Stimulated activated CD4-positive, alpha-beta T cell treated with anti-CD3 and anti-CD28 coated beads, Interleukin-2, amount 100 ng/mL, for 4 hours (primary cell): ENCODE measurements at places on chromosomes 12 and 14.

GRCh38 chr14:61119006-61119405 lies 138.0 kb downstream of the SLC38A6 start:
- DNase-seq: no peak

- DNase-seq: no peak
Measured at GRCh38 chr14:74389980-74390379, 36.0 kb downstream of the SYNDIG1L start.

DNA sequence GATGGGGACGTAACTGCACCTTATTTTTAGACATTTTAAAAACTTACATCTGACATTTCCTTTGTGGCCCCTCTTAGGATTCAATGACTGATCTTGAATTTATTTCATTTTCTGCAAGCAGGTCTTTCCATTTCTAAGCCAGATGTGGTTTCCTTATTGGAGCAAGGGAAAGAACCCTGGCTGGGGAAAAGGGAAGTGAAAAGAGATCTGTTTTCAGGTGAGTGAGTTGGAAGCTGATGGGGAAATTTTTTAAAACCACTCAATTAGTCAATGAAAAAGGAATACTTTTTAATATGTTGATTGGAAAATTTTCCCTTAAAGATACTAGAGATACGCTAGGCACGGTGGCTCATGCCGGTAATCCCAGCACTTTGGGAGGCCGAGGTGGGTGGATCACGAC lies 2.6 kb downstream of the ZNF140 start:
- no peak for DNase-seq

- no peak for DNase-seq
Measured at GRCh38 chr12:50353869-50354593, 42.4 kb downstream of the FAM186A start.

DNA sequence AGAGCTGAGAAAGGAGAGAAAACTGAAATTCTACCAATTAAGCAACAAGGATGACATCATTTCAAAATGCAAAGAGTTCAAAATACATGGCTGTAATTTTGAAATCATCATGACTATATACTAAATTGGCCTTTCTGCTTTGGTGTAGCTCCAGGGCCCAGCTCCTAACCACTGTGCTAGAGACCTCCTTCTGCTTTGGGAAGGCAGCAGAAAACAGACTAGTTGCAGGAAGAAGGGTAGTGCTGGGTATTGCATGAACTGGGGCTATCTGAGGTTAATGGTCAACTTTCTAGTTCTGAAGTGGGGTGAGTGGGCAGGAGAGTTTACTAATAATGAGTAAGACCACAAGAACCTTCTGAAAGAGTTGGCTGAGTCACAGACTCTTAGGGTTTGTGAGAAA lies 66.2 kb downstream of the PTGER2 start:
- DNase-seq: no peak

- no peak for DNase-seq
Measured at GRCh38 chr14:77151918-77152588, 10.5 kb upstream of the ZDHHC22 start.

- DNase-seq: no peak
Measured at GRCh38 chr14:26255213-26255612, 342.6 kb downstream of the NOVA1 start.

DNA sequence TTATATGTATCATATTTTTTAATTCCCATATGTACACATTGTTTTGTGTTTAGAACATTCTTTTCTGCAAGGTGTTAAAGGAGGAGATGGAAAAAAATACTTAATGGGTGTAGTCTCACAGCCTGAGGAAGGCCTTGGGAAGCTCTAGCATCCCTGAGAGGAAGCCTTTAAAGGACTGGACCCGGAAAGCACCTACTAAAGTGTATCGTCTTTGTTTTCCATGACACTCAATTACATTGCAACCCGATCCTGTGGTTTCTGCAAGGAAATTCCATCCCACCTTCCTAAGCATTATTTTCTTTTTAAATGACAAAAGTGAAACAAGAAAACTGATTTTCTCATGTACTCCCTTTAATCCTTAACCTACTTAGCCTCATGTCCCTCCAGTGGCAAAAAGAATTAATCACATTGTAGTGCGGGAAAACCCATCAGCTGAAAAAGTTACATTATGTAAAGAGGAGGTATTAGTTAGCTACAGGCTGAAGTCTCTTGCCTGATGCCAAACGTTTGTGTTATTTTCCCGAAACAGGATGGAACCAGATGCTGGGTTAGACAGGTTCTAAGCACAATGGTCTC lies 147.8 kb upstream of the CPSF6 start:
- no peak for DNase-seq

- no peak for DNase-seq
Measured at GRCh38 chr12:109998241-109998903, 858 bp upstream of the ANKRD13A start.

DNA sequence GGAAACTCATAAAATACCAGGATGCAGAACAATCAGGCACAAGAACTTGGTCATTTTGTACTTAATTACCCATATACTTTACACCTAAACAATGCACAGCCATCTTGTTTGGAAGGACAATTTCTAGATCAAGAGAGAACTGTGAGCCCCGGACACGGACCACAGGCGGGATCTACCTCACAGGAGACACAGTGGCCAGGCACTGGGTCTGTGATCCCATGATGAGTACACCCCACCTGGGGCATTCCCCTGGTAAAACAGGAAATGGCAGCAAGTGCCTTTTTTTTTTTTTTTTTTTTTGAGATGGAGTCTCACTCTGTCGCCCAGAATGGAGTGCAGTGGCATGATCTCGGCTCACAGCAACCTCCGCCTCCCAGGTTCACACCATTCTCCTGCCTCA lies 15.2 kb downstream of the GOLGA3 start:
- no peak for DNase-seq

- no peak for DNase-seq
Measured at GRCh38 chr12:112381406-112381882, 787 bp downstream of the HECTD4 start.

- DNase-seq: no peak
Measured at GRCh38 chr12:2125651-2126522, 73.1 kb downstream of the CACNA1C start.

GRCh38 chr14:49250109-49250508 lies 336.1 kb downstream of the RPS29 start:
- no peak for DNase-seq

DNA sequence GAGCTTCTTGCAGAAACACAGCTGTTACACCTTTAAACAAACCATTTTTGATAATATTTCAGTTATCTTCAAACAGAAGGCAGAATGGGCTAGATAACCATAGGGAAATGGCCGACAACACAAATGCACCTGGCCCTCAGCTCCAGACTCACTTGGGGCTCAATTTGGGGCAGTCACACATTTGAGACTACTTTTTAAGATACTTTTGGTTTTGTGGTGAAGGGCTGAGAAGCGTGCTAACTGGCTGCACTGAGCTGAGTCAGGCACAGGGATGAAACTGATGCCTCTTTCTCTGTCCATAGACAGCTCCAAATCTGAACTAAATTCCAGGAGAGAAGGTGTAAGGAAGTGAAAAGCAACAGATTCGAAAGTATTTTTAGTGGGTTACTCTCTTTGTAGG lies 18.5 kb upstream of the GRIP1 start:
- DNase-seq: no peak

DNA sequence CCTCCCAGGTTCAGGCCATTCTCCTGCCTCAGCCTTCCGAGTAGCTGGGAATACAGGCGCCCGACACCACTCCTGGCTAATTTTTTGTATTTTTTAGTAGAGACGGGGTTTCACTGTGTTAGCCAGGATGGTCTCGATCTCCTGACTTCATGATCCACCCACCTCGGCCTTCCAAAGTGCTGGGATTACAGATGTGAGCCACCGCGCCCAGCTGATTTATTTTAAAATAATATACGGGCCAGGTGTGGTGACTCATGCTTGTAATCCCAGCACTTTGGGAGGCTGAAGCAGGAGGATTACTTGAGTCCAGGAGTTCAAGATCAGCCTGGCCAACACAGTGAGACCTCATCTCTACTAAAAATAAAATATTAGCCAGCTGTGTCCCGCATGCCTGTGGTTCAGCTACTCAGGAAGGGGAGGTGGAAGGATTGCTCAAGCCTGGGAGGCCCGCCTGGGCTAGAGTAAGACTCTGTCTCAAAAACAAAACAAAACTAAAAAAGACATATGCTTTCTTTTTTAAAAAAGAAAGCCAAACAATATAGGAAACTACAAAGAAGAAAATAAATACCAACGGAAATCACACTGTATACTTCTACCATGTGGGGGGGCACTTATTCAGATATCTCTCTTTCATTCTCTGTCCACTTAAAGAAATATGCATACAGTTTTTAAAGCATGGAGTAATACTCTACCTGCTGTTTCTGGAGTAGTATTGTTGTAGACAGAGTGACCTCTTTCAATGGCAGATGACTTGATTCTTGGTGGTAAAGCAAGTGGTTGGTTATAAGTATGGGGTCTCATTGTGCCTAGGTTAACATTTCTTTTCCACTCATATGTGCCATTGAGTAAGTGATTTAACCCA lies 930 bp upstream of the MIA2 start:
- DNase-seq: no peak

DNA sequence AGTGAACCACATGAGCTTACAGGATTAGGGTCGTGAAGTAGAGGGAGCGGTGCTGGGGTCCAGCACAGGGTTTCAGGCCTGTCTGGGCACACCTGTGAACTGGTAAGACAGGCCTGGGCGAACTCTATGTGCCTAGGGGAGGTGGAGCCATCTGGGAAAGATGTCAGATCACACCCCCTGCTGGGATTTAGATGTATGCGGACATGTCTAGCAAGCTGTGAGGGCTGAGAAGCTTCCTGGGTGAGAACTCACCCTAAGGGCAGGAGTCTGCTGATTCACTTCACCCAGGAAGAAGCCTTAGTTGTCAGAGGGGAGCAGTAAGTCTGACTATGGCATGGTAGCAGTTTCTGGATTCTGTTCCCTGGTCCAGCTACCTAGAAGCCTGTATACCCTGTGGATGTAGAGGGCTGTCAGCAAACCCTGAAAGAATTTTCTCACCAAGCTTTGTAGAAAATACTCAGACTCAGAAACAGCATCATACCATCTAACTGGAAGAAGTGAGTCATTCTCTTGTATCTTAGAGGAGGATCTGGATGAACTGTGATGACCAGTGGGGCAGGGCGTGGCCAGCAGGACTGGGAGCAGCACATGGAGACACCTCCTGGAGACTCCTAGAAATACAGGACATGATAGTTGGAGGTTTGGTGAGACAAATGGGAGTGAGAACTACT lies 11.2 kb upstream of the PYGL start:
- no peak for DNase-seq

GRCh38 chr12:100498141-100498540 lies 24.5 kb downstream of the NR1H4 start:
- no peak for DNase-seq

- DNase-seq: no peak
Measured at GRCh38 chr14:79661752-79662151, 549.6 kb downstream of the DIO2 start.

DNA sequence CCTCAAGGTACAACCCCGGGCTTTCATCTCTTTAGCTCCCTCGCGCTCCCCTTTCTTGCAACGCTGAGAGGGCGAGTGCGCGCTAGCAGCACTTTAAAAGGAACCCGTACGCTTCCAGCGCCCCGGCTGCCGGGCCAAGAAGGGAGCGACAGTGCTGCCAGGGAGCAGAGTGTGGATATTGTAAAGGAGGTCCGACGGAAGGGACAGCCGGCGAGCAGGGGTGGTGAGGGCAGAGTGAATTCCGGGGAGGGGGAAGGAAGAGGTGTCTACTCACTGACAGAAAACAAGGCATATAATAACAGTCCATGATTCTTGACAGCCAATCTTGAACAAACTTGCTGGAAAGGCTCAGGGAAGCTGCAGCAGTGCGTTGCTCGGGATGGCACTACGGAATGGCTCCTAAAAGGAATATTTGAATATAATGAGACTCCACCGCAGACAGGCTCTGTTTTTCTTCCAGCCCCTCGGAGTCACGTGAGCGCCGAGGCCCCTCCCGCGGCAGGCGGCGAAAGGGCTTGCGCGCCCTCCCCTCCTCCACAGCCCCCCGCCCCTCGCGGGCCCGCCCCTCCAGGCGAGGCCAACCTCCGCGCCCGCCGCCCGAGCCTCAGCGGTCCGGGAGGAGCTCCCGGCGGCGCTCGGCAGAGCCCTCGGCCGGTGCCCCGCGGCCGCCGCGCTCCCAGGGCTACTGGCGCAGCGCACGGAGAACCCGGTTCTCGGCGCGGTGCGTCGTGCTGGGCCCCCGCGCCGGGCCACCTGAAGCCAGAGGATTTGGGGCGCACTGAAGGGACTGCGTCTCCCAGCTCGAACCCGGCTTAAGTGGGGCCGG lies 3.4 kb downstream of the BMP4 start:
- no peak for DNase-seq

GRCh38 chr12:42606471-42606870 lies 16.9 kb upstream of the PRICKLE1 start:
- DNase-seq: no peak

DNA sequence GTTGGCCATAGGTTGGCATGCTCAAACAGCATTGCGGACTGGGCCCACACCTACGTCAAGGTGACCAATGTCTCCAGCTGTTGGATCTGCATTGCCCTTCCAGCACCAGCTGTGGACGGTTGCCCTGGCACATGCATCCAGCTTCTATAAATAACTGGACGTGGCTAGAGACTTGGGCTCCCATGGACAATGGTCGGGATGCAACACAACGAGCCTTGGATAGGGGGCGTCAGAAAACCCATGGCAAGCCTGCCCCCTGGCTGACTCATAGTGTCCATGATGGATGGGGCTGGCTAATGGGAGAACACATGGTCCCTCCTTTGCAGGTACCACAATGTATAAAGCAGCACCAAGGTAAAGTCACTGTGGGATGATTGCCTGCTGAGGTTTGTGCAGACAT lies 331.6 kb upstream of the FAR2 start:
- DNase-seq: no peak

DNA sequence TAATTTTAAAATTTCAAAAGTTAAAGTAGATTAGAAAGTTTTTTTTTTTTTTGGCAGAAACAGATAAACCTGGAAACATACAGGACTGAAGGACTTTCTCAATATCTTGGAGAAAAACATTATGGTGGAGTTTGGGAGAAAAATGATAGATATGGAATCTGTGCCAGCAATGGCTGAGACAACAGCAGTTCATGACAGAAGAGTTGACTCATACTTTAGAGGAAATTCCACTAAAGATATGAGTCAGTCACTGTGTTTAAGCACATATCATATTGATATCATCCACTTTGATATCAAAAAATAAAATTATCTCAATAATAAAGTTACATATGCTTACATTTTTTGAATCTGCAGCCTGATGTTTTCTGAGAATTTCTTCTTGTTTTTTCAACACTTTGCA lies 193.9 kb upstream of the OR4E1 start:
- DNase-seq: no peak
